ENCODE measurements at places on chromosomes 1 and 21.

- DNase-seq, result no peak
Measured at GRCh38 chr1:175073633-175074032, 6.0 kb downstream of the TNN start.

- DNase-seq, result no peak
Measured at GRCh38 chr1:40039245-40039756, 1.2 kb upstream of the CAP1 start.

- no peak for DNase-seq
Measured at GRCh38 chr1:200367841-200368534, 41.8 kb downstream of the ZNF281 start.

DNA sequence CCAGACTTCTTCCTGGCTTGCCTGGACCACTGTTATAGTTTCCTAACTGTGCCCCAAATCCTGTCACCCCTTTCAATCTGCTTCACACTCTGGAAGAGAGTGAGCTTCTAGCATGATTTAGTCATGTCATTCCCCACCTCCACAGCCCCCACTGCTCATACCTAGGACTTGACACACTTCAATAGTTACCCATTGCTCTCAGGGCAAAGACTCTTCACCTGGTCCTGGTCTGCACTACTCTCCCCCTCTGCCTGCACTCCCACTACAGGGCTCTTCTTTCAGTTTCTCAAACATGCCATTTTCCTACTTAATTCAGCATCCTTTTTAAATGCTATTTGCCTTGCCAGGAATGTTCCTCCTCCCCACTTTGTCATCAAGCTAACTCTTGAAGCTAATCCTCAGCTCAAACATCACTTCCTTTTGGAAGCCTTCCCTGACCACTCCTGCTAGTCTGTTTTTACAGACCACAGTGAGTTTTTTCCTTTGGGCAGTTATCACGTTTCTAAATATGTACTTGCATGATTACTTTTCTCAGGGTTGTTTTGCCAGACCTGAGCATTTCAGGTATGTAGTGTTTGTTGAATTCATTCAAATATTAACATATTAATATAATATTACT is 24.7 kb downstream of the CYP2J2 start:
- DNase-seq, result no peak

DNA sequence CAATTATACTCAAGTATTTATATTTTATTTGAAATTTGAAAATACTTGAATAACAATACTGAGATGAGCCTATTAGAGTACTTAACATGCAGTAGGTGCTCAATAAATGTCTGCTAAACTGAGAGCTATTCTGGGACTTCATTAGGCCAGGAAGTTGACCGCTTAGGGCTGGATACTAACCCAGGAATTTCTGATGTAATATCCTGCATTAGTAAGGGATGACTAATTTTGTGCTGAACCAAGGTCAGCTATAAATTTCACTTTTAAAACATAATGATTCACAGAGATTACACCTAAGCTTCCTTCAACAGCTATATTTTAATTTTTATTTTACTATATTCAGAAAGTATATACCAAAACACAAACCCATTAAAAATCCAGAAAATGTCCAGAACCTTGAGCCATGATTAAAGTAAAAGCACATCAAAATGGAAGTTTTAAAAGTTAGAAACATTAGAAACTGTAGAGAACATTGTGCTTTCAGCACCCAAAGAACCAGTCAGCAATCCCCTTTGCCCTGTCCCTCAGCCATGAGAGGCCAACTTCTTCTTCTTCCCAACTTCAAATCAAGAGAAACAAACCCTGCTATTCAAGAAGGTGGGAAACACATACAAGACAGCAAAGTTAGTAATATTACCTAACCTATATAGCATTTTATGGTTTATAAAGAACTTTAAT is 35.4 kb downstream of the WNT2B start:
- DNase-seq, result peak; percentile 68

GRCh38 chr1:6969762-6970161 is 184.5 kb downstream of the CAMTA1 start:
- DNase-seq, result no peak

Data from keratinocyte (primary cell).